Hematopoietic multipotent progenitor cell treated with erythropoietin and hydrocortisone succinate and interleukin-3 and kit ligand, for 8 days (in vitro differentiated cells): ENCODE measurements at places on chromosomes 2 and 18.

DNA sequence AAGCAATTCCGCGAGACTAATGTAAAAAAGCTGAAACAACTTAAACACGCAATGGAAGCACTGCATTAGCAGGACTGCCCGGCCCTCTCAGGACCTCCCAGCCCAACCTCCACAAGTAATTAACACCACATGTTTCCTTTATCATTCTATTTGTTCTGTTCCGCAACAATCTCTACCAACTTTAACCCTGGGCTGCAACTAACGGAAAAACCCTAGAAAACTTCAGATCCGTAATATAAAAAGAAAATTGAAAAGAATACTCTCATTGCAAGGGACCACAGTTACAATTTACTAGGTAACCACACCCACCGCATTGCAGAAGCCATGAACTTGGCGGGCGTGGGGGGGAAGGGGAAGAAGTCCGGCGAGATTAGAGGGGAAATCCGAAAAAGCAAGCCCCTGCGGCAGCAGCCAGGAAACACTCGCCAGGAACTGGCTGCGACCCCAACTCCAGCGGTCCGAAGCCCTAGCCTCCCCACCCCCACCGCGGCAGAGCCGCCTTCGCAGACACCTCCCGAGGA is 1.2 kb downstream of the EPB41L3 start:
- DNase-seq, result no peak

GRCh38 chr2:86213699-86214502 is 14.6 kb downstream of the MRPL35 start:
- peak; percentile 91 for DNase-seq

GRCh38 chr2:46387886-46388515 is 90.8 kb downstream of the EPAS1 start:
- no peak for DNase-seq

DNA sequence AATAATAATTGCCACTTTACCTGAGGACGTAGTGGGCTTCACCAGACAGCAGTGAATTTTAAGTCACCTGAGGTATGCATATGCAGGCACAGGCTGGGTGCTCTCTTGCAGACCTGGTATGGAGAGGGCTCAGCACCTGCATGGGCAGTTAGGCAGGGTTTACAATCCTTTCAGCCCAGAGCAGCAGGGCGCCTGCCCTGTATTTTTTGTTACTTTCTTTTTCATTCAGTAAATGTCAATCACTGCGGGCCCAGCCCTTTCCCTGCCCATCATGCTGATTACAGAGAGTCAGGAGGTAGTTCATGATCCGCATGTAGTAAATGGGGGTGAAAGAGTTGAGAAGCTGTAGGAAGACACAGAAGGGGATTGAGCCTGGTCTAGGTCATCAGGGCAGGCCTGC is 147.0 kb upstream of the ALPP start:
- DNase-seq, result no peak

DNA sequence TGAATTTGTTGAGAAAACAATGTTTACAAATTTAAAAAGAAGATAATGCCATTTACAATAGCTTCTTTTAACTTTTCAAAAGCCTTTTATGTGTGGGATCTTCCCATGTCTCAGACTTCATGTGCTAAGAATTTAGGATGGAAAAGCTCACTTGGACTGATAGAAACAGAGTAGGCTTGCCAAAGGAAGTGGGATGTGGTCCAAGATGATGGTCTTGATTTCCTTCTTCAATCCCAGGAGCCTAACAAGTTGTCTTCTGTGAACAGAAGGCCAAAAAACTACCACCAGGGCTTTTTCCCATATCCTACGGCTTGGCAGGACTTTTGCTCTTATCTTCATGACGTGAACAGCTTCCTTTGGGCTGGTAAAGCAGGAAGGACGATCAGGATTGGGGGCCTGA is 9.5 kb downstream of the CXCR4 start:
- DNase-seq, result no peak
